AML-193 (cell line): ENCODE measurements at places on chromosomes 7 and 10.

DNA sequence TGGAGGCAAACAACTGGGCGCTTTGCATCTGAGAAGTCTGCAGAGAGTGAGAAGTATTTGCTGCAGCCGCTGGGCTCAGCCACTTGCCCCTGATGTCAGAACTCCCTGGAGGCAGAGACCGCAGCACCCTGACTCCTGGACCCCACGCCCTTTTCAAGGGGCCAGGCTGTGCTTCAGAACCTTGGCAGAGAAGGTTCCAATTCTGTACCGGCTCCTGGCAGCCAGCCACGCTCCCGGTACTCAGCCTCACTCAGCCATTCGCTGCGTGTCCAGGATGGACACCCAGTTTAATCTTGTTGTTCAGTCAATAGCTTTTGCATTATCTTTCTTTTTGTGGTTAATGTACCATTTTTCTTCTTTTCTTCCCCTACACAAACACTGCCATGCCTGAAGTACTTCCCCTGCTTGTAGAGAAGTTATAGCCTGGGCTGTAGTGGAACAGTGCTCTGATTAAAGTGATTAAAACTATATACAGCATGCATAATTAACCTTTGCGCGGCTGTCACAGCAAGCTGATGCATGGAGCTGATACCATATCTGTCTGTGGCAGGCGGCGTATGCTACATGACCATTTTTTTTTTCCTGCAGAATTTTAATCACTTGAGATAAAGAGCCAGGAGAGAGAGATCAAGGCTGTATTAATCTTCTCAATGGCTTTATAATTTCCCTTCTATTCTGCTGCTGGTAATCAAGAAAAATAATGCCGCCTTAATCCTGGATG is 578.5 kb downstream of the SDK1 start:
- no peak for DNase-seq

- no peak for DNase-seq
These were observed 48.1 kb upstream of the TARP start for GRCh38 chr7:38321515-38321944.

DNA sequence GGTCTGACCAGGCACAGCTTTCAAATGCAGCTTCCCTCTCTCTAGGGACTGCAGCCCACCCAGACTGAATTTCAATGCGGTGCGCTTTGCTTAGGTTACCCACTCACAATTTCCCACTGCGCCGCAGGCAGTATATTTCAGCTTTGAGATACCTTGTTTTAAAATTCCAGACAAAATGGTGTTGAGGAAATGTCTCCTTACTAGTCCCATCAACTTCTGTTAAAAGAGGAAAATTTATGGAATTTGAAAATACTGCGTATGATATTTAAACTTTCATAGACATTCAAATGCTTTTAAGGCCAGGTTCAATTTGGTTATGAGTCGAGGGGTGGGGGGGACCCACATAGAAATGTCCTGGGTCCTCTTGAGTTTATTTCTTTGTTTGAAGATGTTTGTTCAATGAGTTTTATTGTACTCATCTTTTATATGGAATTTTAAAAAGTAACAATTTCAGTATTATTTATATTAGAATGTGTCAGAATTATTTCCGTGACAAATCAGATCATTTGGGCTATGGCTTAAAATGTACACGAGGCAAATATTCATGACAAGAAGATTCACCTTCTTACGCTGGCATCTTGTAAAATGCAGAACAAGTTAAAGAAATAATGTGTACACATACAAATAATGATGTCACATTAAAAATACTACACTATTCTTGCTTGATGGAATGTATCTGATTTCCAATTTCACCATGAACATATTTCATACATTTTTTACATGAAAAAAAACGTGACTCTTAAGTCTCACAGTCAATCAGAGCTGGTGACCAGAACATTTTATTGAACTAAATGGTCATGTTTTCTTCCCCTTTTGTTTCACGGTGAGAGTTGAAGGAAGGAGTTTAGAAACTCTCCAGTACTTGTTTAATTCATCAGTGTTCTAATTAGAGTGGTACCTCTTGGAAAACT is 1.3 kb downstream of the IKZF1 start:
- peak; percentile 35 for DNase-seq

DNA sequence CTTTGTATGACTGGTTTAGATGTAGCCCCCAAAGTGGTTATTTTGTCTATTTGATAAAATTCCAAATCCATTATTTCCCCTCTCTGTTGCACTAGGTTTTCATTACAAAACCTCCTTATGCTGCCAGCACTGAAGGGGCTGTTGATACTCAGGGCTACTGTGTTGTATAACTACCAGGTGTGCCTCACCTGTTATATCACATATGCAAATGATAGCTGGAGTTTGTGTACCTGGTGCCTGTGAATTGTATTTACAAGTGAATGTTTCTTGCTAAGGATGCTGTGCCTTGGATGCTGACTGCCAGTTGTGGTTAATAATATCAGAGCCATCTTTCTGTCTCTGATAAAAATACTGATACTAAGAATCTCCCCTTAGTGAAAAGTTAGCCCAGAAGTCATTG is 84.8 kb upstream of the CCDC6 start:
- DNase-seq: no peak

- no peak for DNase-seq
These were observed 89.3 kb upstream of the MACROH2A2 start for GRCh38 chr10:69963178-69963834.

DNA sequence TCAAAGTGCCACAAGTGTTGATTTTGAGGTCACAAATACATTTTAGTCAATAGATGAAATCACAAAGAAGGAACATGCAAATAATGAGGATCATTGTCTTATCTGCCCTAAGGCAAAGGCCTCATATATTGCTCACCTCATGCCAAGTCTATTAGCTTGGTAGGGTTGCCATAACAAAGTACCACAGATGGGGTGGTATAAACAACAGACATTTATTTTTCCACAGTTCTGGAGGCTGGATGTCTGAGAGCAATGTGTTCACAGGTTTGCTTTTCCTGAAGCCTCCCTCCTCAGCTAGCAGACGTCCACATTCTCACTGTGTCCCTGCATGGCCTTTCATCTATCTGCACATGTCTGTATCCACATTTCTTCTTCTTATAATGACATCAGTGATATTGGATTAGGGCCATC is 59.6 kb downstream of the RELN start:
- no peak for DNase-seq

DNA sequence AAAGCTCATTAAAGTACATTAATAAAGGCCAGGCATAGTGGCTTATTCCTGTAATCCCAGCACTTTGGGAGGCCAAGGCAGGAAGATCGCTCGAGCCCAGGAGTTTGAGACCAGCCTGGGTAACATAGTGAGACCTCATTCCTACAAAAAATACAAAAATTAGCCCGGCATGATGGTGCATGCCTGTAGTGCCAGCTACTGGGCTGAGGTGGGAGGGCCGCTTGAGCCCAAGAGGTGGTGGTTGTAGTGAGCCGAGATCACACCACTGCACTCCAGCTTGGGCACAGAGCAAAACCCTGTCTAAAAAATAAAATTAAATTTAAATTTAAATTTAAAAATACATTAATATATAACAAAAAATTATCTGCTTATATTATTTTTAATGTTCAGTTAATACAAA is 7.1 kb upstream of the TAS2R39 start:
- DNase-seq: no peak

DNA sequence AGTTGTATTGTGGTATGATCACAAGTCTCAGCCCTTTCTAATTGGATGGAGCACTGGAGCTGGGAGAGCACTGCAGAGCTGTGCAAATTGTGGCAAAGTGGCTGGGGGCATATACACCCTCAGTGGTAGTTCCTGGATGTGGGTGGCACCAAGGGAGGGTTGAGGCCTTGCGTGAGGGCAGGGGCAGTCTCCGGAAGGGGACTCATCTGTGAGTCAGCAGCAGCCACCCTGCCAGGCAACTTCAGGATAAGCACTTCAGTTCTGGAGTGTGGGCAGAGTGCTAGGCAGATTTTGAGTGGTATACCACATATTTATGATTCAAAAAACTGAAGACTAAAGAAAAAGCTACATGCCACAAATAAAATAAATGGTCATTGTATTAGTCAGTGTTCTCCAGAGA is 210.5 kb downstream of the ETV1 start:
- DNase-seq: no peak

DNA sequence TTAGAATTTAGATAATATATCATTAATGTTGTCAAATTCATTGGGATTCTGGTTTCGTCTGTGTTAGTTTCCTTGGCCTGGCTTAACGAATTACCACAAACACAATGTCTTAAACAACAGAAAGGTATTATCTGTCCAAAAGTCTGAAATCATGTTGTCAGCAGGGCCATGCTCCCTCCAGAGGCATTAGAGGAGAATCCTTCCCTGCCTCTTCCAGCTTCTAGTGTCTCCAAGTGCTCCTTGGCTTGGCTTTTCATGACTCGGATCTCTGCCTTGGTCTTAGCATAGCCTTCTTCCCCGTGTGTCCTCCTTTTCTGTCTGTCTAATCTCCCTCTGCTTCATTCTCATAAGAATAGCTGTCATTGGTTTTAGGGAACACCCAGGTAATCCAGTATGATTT is 482.5 kb downstream of the SEMA3D start:
- DNase-seq: no peak

- no peak for DNase-seq
These were observed 44.4 kb upstream of the AKR1C2 start for GRCh38 chr10:5047912-5048628.

GRCh38 chr7:93307131-93307660 is 75.0 kb downstream of the VPS50 start:
- DNase-seq: no peak

DNA sequence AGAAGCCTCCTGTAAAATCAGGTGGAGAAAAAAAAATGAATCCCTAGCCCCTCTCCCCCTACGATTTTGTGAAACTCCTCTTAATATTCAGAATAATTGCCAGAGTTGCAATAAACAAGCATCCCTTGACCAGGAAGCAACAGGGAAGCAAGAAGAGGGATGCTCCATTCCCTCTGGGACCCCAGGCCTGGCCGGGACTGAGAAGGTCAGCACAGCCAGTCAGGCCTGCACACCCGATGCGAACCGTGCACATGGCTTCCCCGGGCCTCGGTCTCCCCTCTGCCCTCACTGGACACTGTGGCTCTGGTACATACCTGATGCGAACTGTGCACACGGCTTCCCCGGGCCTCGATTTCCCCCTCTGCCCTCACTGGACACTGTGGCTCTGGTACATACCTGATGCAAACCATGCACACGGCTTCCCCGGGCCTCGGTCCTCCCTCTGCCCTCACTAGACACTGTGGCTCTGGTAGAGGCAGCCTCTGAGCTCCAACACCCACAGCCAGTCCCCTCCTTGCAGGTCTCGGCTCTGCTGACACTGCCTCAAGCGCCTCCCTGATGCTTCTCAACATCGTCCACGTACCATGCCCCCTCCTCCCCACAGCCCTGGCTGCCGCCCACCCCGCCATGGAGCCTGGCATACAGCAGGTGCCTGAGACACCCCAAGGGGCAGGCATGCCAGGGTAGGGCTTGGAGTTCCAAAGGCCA is 138.6 kb downstream of the DIP2C start:
- DNase-seq: no peak

DNA sequence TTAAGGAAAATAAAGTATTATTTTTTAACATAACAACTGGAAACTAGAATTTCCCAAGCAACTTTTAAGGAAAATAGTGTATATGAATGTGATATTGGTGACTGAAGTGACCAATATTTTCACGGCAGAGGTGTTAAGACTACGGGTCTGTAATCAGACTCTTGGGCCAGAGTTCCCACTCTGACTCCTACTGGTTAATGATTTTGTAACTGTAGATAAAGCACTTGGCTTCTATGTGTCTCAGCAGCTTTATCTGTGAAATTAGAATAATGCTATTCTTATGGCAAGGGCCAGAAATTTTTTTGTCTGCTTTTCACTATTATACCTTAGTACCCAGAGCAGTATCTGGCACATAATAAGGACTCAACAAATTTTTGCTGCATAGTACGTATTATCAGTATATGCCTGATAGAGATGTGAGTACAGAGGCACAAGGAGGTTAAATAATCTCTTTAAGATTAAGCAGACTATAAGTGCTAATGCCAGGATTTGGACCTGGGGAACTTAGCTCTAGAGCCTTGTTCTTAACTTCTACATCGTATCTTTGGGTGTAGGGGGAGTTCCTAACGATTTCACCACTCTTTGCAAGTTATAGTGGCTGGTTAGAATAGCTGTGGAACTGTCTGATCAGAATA is 186.1 kb upstream of the SLC26A5 start:
- no peak for DNase-seq

DNA sequence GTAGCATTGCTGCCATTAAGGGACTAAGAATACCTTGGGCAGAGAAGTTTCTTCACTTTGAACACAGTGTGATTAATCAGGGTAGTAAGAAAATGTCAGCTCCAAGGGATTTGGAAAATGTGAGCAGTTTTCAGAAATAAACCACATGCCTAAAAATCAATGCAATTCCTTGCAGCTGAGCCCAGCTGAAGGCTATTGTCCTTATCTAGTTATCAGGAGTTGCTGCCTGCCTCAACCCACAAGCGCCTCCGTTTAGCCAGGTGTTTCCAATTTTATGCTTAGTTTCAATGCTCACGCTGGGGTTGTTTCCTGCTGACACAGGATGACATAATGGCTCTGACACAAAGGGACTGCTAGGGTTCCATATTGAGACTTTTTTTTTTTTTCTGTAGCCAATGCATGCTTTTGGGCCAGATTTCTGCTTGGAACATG is 132.3 kb upstream of the ANK3 start:
- no peak for DNase-seq

- DNase-seq: peak; percentile 69
These were observed 818 bp upstream of the SUPV3L1 start for GRCh38 chr10:69179089-69179742.

- no peak for DNase-seq
These were observed 28.1 kb downstream of the AGAP3 start for GRCh38 chr7:151114151-151115090.
